KBM-7 (cell line): ENCODE measurements at places on chromosomes 16 and 17.

- DNase-seq: no peak
Observed at GRCh38 chr16:72098936-72099335, 5.3 kb downstream of the DHX38 start.

DNA sequence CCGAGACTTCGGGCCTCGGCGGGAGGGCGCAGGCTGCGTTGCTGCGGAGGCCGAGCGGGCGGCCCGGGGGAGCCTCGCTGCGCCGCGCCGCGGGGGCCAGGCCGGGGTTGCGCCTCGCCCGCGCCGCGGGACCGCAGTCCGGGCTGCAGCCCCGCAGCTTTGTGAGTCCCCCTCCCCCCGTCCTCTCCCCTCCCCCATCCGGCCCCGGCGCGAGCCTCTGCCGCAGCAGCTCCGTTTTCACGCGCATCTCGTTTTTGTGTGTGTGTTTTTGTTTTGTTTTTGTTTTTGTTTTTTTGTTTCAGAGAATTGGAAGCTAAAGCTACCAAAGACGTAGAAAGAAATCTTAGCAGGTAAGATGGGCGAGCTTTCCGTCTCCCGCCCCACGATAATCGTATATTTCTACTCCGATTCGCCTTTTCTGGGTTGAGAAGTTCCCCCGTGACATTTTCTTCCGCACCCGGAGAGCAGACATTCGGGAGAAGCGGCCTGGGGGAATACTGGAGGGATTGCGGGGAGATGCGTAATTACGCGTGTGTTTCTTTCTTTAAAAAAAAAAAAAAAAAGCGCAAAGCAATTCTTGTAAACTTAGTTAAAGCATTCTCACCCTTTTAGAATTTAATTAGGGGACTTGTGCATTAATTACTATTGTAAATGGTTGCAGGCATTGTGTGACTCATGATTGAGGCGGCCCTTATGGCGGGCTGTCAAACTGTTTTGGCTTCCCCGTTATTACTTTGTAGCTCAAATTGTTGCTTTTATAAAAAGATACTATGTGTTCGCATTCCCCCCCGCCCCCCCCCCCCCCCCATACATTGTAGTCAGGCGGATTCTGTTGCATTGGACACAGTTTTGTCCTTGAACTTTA is 732 bp downstream of the TNRC6A start:
- DNase-seq: peak; percentile 37

GRCh38 chr17:77720946-77721845 is 237.3 kb upstream of the TNRC6C start:
- no peak for DNase-seq

DNA sequence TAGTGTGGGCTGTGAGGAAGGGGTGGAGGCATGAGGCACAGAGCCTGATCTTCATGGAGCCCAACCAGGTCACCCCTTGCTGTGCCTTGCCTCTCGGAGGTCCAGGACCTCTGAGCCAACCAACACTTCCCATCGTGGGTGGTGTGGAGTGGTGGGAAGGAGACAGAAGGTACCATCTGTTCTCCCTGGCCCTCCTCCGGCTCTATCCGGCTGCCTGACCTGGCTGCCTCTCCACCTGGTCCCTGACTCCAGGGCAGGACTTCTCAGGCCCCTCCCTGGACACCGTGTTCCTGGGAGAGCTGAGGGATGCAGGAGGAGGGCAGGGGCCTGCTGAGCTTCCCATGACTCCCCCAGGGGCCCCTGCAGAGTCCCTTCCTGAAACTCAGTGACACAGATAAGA is 3.9 kb downstream of the PDK2 start:
- no peak for DNase-seq

DNA sequence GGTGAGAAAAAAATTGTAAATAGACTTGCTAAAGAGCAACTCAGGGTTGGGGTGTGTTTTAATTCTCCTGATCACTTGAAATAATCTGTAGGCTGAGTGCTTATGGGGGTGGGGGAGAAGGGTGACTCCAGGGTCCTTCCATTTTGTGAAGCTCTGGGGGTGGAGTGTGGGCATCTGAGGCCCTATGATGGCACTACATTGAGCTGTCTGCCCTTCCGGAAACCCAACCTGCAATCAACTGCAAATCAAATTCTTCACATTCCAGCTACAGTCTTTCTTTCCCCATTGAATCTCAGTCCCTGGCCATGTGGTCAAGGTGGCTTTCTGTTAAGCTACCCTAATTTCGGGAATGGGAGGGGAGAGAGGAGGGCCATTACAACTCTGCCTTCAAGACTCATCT is 6.0 kb upstream of the CDC6 start:
- no peak for DNase-seq

DNA sequence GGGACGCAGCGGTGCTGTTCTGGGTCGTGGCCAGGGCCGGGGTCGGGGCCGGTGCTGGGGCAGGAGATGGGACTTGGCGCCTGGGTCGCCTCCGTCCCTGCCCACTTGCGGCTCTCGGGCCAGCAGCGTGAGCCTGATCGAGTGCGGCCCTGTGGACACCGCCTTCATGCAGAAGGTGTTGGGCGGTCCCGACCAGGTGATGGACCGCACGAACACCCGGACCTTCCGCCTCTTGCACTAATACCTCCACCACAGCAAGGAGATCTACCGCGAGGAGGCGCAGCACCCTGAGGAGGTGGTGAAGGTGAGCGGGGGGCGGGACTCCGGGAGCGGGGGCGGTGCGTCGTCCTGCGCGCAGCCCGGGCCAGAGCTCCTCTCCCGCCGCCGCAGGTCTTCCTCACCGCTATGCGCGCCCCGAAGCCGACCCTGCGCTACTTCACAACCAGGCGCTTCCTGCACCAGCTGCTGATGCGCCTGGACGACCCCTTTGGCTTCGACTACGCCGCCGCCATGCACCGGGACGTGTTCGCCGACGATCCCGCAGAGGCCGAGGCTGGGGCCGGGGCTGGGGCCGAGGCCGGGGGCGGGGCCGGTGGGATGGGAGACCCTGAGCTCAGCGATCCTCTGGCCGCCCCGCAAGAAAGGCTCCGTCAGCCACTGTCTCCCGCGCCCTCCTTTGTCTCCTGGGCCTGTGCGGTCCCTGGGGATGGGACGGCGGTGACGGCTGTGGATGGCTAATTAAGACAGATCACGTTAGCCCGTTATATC is 4.5 kb upstream of the HSD17B1 start:
- DNase-seq: no peak

- DNase-seq: no peak
Observed at GRCh38 chr16:84505249-84506187, 1.1 kb upstream of the MEAK7 start.

DNA sequence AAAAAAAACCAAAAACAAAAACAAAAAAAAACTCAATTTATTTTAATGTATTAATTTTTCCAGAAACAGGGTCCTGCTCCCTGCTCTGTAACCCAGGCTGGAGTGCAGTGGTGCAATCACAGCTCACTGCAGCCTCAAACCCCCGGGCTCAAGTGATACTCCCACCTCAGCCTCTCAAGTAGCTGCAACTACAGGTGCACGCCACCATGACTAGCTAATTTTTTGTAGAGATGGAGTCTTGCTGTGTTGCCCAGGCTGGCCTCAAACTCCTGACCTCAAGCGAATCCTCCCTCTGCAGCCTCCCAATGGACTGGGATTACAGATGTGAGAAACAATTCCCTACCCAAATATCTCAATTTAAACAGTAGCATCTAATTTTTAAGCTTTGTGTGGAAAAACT is 25.2 kb upstream of the EMP2 start:
- no peak for DNase-seq

DNA sequence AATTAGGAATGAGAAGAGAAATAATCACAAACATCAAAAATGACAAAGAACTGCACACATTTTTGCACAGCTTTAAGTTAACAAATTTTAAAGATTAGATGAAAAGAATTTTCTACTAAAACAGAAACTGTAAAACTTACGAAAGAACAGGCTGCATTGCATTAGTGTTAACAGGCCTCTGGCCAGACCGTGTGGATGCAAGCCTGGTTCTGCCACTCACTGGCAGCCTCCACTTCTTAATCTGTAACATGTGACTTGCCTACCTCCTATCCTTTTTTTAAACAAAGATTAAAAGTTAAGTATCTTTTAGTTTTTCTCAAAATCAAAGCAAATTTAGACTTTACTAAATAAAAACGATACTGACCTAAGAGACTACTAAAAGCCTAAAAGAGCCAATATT is 37.5 kb downstream of the CREBBP start:
- no peak for DNase-seq

DNA sequence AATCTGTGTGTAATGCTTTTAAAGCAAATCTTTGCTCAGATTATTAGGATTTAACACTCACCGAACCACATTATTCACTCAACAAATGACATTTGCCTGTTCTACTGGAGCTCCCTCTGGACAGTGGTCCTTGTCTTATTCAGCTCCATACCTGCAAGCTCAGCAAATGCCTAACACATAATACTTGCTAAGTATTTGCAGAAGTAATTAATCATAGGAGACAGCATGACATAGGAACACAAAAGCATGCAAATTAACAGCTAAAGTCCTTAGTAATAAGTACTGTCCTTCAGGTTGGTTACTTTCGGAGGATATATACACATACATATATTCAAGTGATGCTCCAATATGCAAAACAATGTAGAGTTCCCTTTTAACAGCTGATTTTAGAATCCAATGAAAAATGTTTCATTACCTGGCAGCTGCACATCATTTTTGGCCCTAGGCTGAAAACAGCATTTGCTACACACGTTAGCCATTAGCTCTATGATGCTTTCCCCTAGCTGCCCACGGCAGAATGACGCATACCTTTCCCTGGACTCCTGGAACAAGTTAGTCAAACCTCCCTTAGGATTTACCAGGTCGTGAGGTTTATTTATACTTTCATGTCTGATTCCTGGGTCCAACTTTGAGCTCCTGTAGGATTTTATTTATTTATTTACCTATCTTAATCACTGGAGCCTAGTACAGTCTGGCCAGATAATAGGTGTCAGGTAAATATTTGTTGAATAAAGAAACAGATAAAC is 8.6 kb downstream of the BRD7 start:
- DNase-seq: no peak

DNA sequence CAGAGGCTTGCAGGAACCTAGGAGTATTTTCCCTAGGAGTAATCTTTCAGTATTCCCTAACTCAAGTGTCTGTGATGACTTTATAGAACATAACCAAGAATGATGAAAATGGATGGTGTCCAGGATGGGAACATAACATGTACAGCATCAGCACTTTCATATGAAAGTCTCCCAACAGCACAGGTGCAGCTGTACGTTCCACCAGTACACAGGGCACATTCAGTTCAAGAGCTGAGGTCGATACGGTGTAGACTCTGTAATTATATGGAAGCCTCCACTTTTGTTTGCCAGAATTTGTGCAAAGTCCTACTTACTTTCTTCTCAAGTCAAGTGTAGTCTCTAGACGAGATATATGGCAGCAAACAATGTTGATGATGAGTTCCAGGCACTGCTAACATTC is 46.2 kb upstream of the CRYM start:
- no peak for DNase-seq

- no peak for DNase-seq
Observed at GRCh38 chr16:85514598-85515318, 98.4 kb upstream of the GSE1 start.
